Forelimb muscle (tissue), 1 donor: ENCODE measurements at places on chromosomes 1 and 21. TPM values are rescaled to one million over a fixed set of nuclear protein-coding genes. Genes with fewer than 3 reads are reported as not detected.

DNA sequence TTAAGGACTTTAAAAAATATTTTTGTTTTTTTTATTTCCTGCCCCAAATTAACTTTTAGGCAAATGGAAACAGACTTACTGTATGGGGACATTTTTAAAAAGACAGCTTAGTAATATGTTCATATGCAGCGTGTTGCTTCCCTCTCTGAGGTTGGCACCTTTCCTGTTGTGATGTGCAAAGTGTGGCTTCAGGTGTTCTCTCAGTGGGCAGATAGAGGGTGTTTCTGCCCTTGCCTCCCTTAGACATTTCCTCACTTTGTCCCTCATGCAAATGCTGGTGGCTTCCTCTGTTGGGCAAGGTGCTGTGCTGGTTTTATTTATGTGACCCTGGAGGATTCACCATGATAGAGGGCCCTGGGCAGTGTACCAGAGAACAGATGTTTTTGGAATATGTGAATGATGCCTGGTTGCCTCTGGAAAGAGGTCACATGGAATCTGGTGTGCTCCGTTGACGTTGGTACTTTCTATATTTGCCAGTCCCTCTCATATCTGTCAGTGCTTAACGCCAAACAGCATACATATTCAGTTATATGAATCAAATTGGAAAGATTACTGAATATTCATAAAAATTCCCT lies 123.5 kb downstream of the PATJ start:
- DNase-seq: no peak

- DNase-seq: no peak
Observed at GRCh38 chr1:54580856-54581550, 33.0 kb downstream of the ACOT11 start.

- DNase-seq: no peak
Observed at GRCh38 chr1:175629318-175629694, 114.1 kb downstream of the TNR start.

The SLAMF7 gene
- polyA plus RNA-seq: 0.46 TPM

DNA sequence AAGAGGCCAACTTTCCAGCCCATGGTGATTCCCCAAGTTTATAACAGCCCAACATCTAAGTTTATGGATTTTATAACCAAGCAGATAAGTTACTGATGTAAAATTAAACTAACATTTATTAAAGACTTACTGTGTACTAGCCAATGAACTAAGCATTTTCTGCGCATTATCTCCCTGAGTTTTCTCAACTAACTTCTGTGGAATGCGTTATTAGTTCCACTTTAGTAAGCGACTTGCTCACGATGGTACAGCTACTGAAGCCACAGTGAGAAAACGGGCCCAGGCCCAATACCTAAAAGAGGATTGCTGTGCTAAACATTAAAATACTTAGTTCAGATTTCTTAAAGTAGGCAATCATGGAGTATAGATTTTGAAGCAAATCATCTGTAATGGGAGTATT lies 61.0 kb downstream of the ZBTB18 start:
- no peak for DNase-seq

The PGLYRP4 gene
- not detected for polyA plus RNA-seq

- no peak for DNase-seq
Observed at GRCh38 chr1:35924838-35925237, 6.1 kb upstream of the AGO3 start.

- no peak for DNase-seq
Observed at GRCh38 chr1:213728593-213729536, 258.9 kb upstream of the PROX1 start.

GRCh38 chr1:192795916-192796618 lies 12.8 kb upstream of the RGS2 start:
- no peak for DNase-seq

- no peak for DNase-seq
Observed at GRCh38 chr1:116748272-116748671, 6.0 kb upstream of the CD2 start.

The TEX38 gene
- 0.27 TPM for polyA plus RNA-seq
